ENCODE measurements at places on chromosomes 7 and 10.

- DNase-seq = no peak
Measured at GRCh38 chr7:87912121-87912520, 21.9 kb upstream of the ADAM22 start.

GRCh38 chr10:129501652-129502436 is 34.8 kb downstream of the MGMT start:
- no peak for DNase-seq

DNA sequence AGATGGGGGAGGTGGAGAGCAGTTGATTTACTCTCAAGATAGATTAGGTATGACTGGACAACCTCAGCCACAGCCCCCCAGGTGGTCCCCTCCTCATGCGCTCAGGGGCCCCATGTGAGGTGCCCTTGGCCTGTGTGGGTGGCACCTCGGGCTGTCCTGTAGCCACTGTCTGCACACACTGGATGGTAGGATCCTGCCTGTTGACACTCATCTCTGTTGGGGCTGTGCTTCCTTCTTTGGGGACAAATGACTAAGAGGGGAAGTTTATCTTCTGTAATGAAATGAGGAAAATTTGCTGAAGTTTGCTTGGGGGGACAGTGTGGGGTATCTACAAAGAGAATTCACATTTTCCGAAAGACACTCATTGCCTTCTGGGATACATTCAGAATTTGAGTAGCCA is 53.6 kb upstream of the ANTXRL start:
- DNase-seq = no peak

GRCh38 chr7:143283381-143283780 is 1.4 kb upstream of the TMEM139 start:
- no peak for DNase-seq
